ENCODE measurements at places on chromosomes 4 and X.

DNA sequence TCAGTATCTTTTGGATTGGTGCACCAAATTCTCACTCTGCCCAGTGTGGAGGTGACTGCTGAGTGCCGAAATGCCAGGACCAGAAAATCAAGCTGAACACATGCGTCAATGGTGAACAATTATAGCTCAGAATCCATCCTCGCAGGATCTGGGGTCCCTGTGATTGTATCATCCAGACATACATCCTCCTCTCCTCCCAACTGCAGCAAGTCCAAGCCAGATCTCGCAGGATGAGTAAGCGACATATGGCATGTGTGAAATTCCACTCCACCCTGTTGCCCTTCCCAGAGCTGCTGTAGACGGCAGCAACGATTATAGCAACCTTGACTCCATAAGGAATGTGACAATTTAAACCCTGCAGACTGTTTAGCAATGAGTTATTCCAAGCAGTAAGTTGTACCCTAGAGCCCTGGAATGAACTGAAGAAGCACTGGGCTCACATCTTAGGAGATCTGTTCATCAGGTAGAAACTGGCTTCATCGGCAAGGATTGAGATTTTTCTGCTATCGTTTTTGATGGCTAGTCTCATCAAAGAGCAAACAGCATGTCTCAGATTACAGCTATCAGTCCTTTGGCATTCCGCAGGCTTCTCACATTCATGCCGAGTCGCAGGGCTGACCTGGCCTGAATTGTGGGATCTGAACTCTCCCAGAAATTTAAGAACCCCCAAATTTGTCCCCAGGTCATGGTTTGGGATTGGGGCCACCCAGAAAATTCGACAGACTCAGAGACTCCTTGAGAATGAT lies 35.5 kb upstream of the SORBS2 start:
- DNase-seq = peak; percentile 84

GRCh38 chrX:79270401-79270800 lies 96.7 kb downstream of the ITM2A start:
- DNase-seq = no peak

DNA sequence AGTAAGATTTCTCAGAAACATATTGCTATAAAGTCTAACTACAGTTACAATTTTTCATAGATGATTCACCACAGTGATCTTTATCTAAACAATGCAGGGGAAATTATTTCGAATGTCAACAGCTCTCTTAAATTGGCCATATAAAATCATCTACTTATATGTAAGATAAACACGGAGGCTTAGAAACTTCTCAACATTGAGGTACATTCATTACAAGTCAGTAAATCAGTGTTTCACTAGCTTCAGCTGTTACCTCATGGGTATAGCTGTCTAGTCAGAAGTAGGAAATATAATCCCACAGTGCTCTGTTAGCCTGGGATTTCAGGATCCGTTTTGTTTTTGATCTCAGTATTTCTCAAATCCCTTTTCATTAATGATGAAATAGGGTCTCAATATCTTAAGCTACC lies 43.2 kb downstream of the PCDH7 start:
- DNase-seq = no peak

- peak; percentile 60 for DNase-seq
These were observed 26.5 kb upstream of the IRAK1 start for GRCh38 chrX:154046031-154046781.

DNA sequence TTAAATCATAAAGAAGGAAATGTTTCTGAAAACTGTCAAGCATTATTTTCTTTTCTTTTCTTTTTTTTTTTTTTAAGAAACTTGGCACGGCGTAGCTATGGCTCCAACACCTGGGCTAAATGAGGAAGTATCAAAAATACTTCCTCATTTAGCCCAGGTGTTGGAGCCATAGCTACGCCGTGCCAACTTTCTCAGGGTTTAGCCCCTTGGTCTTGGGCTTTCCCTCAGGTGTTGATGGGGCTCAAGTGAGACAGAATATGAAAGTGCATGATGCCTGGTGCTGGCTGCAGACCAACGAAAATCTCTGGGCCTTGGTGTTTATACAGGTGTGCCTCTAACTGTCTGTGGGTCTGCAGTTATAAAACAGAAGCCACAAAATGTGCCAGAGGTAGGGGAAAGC lies 132.7 kb downstream of the ARHGAP24 start:
- DNase-seq = no peak

GRCh38 chrX:68146054-68146453 lies 287.2 kb downstream of the OPHN1 start:
- peak; percentile 60 for DNase-seq

DNA sequence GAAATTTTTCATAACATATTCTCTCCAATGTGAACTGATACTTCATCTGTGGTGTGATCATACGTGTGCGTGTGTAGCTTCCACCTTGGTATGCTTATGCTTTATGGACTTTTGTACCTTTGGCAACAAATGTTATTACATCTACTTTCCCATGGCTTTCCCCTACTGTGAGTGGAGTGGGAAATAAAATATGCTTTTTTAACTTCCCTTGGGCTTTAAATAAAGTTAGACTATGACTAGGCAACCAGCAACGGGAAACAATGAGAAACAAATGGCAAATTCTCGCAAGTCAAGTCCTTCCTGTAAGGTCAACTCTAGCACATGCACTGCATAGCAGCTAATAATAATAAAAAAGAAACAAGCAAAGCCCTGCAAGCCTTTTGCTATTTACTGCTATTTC lies 205.0 kb upstream of the PDE5A start:
- no peak for DNase-seq

- no peak for DNase-seq
These were observed 2.7 kb downstream of the PLS3 start for GRCh38 chrX:115563633-115564162.

- no peak for DNase-seq
These were observed 13.1 kb upstream of the FREM3 start for GRCh38 chr4:143713553-143713952.

DNA sequence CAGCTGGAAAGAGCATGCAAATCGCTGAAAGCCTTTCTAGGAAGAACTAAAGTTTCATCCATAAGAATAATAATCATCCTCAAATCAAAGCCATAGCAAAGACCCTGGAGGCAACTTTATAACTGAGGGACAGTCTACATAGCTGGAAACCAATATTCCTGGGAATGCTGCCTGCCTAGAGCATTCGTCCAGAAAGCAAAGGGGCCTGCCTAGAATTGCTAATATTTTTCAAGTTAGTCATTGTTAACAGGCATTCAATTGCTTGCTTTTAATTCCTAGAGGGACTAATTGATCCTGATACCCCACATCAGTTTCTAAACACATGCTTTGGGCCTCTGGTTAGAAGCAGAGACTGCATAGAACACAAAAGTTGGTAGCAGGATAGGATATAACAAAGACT lies 4.2 kb upstream of the PPARGC1A start:
- DNase-seq = no peak

DNA sequence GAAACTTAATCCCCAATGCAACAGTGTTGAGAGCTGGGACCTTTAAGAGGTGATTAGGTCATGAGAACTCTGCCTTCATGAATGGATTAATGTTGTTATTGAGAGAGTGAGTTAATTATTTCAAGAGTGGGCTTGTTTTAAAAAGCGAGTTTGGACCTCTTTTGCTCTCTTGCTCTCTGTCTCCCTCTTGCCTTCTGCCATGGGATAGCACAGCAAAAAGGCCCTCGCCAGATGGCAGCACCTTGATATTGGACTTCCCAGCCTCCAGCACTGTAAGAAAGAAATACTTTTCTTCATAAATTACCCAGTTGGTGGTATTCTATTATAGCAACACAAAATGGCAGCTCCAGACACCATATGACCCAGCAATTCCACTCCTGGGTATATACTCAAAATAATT lies 7.0 kb upstream of the ATP6AP2 start:
- DNase-seq = no peak

DNA sequence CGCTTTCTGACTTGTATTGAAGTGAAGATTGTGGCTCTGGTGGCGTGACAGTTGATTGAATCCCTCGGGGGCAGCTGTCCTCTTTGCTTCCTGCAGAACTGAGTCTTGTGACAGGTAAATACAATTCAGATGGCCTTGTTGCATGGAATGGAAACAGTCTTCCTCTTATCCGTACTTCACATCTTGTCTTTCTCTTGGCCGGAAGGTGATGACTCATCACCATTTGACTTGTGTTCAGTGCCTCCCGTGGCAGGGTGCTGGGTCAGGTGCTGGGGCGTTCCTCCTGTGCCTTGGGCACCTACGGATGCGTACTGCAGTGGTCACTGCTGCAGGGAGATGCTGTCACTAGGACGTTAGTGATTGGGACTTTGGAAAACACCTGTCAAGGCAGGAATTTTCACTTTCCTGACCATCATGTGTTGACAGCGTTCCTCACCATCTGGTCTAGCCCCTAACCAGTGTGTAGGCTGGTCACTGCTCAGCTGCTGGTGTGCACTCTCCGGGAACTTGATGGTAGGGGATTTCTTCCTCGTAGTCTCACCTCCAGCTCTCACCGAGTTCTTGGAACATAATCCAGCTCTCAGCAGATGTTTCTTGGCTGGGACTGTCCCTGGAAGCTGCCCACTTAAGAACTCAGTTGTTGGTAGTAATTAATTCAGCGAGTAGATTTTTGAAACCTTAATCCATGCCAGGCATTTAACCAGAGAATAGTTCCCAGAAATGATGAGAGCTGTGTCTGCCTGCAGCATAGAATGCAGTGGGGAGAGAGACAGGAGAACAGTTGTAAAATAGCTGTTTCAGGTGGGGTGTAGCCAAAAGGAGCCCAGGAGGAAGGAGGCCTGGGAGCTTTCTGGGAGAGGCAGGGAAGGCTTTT lies 7.2 kb downstream of the TBC1D14 start:
- no peak for DNase-seq

GRCh38 chrX:136457303-136457917 lies 30.3 kb upstream of the BRS3 start:
- DNase-seq = no peak

DNA sequence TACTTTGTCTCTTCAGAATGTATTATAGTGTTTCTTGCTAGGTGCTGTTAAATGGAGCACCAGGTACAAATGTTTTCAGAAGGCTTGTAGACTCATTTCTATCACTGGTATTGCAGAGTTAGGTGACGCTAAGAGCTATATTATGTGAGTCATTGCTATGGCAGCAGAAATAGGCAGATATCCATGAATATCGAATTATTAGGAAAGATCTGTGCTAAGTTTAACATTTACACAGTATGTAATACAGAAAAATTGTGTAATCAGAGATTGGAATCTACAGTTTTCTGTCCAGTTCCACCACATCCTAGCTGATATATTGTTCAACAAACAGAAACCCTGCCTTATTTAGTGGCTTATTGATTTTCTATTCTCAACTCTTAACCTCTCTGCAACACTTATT lies 1025.5 kb downstream of the STIM2 start:
- no peak for DNase-seq

GRCh38 chrX:1433646-1434357 lies 18.9 kb downstream of the ASMTL start:
- DNase-seq = no peak

DNA sequence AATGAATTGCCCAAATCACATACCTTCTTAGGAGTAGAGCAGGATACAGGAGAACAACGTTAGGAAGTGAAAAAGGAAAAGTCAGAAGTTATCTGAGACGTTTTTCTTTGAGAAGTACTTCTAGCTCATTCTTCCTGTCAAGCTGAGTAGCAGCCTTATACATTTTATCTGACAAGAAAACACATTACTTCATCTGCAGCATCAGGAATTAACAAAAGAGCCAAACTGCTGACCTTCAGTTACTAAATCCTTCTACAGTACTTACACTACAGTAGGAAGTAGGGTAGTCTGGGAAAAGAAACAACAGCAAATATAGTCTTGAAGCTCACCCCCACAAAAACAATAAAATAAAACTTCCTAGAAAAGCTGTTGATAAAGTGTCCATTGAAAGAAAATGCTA lies 57.0 kb downstream of the ATP11C start:
- DNase-seq = no peak

DNA sequence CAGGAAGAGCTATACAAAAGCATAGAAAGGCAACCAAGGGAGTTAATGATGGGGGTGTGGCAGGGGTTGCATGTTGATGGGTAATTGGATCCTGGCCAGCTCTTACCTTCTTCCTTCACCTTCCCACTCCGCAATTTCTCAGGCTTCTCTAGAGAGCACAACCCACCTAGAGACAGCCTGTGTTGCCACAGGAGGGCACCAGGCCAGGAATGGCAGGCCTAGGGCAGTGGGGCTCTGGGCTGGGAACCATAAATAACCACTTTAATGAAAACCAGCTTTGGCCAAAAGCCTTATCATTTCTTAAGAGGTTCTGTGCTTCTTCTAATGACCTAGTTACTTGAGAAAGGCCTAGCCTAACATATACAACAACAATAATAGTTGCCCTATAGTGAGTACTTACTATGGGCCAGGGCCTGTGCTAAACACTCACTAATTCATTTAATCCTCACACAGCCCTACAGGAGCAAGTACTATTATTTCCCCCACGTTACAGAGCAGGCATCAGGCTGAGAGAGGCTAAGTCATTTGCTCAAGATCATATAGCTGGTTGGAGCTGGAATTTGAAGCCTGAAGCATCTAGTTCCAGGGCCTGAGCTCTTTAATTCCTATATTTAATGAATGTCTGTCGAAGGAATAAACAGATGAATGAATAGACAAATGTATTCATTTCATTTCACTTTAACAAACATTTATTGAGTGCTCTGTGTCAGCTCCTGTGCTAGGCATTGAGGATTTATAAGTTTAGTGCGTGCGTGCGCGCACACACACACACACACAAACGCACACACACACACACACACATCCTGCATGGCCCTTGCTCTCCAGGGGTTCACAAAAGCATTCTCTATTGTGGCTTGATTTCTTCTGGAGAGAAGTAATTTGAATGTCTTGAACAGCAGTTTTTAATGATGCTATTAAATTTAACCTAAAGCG lies 66.8 kb downstream of the RTL9 start:
- no peak for DNase-seq

DNA sequence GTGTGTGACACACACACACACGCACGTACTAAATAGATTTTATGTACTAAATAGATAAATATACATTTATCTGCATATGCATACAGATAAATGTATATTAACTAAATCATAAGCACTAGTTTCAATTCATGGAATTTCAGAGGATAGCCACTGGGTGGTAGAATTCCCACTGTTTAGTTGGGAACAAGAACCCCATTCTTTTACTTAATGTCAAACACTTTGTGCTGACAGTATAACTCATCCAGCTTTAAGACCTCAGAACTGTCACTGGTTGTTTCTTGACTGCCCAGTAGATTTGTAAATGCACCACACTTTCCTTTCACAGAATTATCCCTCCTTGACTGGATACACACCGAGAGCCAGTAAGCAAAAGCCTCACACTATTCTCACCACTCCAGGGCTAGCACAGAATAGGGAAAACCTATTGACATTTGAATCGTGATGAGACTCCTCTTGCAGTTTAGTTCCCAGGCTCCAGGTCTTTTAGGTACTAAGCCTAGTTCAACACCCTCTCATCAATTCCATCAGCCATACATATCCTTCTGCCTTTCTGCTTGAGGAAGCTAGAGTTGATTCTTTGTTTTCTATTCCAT lies 32.4 kb downstream of the PPARGC1A start:
- DNase-seq = no peak

DNA sequence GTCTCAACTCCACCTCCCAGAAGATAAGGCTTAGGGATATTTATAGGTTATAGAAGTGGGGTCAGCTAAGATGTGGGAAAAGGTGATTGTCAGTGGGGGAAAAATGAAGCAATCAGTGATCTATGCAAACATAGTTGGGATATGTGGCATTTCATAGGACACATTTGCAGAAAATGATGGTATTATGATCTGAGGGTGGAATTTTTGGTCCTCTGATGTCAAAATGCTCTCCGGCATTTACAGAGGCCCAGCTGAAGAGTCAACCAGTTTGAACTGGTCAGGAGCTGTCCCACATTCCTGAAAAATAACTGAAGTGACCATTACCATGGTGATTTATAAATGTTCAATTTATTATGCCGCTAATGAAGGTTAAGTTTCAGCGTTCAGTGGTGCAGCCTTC lies 12.2 kb upstream of the HPGD start:
- DNase-seq = no peak

GRCh38 chr4:142473960-142474338 lies 372.2 kb downstream of the INPP4B start:
- DNase-seq = no peak
